Cardiac fibroblast (primary cell): ENCODE measurements at places on chromosomes 13 and 19.

GRCh38 chr13:51523082-51523518, 61.2 kb upstream of the WDFY2 start:
- DNase-seq = peak; percentile 79

DNA sequence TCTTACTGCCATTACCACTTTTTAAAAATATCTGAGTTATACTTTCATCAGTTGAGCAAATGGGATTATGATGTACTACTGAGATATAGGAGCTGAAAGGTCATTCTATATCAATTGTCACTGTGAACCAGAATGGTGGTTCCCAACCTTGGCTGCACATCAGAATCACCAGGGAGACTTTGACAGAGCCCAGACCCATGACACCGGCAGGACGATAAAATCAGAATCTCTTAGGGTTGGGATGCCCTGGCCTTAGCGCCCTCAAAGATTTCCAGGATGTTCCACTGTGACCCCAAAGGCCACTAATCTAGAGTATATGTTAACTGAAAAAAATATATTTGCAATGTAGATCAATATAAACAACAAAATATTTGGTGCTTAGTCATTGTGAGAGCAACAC, 355.1 kb downstream of the LIG4 start:
- DNase-seq = no peak

DNA sequence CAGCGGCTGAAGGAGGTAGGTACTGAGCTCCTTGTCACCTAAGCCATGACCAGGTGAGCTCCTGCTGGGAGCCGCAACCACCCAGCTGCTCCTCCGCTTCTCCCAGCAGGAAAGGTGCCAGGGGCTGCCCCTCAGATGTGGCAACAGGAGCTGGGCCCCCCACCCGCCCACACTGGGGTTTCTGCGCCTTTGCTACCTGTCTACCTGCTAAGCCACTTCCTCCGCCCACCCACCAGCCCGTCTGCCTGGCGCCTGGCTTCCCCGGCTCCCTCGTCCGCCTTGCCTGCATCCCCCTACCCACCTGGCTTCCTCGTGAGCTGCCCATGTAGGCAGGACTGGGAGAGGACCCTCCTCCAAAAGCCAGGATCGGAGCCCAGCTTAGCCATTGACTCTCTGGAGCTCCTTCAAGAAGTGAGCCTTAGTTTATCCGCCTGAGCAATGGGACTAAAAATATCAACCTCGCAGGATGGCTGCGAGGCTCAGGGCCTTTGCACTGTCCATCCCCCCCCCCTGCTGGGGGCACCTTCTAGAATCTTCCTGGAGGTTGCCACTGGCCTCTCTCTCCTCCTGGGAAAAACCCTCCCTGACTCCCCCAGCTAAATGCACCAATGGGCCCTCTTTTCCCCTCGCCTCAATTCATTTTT, 55.8 kb upstream of the KLF2 start:
- no peak for DNase-seq

DNA sequence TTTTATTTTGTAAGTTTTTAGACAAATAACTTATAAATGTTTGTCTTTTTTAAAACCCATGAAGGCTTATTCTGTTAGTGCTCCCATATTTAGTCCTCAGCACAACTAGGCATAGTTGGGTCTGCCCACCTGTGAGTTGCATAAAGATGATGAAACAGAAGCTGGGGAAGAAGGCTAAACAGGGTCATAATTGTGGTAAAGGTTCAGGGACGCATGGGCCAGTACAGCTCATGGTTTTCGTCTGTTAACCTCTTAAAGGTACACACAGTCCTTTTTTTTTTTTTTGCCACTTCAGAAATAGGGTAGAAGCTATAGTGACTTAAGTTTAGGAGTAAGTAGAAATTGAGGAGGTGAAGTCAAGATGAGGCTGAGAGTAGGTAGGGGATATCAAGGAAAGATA, 58.3 kb downstream of the TM9SF2 start:
- DNase-seq = no peak

- DNase-seq = peak; percentile 81
These were observed 12.3 kb upstream of the ZNF180 start for GRCh38 chr19:44512326-44513298.

- DNase-seq = no peak
These were observed 11.3 kb downstream of the DCAF15 start for GRCh38 chr19:13963603-13964105.

GRCh38 chr19:50759886-50760285, 10.4 kb upstream of the GPR32 start:
- peak; percentile 28 for DNase-seq

- DNase-seq = no peak
These were observed 5.9 kb downstream of the MTMR6 start for GRCh38 chr13:25281193-25281934.

DNA sequence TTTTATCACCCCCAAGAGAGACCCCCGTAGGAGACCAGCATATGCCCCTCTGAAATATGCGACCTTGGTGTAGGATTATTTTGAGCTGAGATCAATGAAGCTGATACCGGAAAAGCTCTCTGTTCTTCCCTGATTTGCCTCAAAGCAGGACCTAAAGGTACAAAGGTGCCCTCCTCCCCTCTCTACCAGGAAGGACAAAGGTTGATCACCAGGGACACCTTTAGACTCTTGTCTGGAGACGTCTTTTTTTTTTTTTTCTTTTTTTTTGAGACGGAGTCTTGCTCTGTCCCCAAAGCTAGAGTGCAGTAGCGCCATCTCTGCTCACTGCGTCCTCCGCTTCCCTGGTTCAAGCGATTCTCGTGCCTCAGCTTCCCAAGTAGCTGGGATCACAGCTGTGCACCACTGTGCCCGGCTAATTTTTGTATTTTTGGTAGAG, 792 bp upstream of the PEX11G start:
- no peak for DNase-seq

DNA sequence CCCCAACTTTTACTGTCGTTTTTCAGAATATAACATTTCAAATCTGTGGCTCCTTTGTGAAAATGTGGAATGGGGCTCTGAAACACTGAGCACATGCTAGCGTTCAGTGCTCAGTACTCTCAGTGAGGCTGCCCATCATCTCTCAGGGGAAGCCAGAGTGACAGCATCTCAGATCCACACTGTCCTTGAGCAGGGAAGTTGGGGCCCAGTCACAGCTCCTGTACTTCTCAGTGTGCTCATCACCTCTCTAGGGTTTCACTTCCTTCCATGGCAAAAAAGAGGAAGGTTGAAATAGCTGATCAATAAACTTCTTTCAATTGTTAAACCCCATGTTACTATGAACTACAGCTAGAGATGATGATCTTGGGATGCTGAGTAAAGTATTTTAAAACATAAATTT, 565.9 kb upstream of the SPRY2 start:
- no peak for DNase-seq

GRCh38 chr13:37274569-37275497, 169.4 kb upstream of the CSNK1A1L start:
- DNase-seq = no peak

- DNase-seq = no peak
These were observed 776.0 kb downstream of the DACH1 start for GRCh38 chr13:71090990-71091389.

GRCh38 chr13:97938706-97939475, 14.6 kb upstream of the IPO5 start:
- peak; percentile 66 for DNase-seq

DNA sequence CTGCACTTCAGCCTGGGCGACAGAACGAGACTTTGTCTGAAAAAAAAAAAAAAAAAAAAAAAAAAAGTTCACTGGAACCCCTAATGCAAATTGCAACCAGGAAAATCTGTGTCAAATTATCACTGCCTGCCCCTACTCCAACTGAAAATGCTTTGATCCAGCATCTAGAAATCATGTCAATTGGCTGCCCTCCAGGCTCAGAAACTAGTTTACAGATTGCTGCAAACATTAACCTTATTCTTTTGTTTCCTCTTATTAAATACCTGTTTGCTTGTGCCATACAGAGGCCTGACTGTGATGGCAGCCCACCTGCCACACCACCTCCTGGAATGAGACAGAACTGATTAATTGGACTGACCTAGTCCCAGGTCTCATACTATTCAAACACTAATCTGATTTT, 18.6 kb upstream of the AKT2 start:
- no peak for DNase-seq

GRCh38 chr13:82934000-82934399, 948.3 kb downstream of the SLITRK1 start:
- no peak for DNase-seq

- no peak for DNase-seq
These were observed 81.1 kb downstream of the TNFSF13B start for GRCh38 chr13:108350579-108350978.

DNA sequence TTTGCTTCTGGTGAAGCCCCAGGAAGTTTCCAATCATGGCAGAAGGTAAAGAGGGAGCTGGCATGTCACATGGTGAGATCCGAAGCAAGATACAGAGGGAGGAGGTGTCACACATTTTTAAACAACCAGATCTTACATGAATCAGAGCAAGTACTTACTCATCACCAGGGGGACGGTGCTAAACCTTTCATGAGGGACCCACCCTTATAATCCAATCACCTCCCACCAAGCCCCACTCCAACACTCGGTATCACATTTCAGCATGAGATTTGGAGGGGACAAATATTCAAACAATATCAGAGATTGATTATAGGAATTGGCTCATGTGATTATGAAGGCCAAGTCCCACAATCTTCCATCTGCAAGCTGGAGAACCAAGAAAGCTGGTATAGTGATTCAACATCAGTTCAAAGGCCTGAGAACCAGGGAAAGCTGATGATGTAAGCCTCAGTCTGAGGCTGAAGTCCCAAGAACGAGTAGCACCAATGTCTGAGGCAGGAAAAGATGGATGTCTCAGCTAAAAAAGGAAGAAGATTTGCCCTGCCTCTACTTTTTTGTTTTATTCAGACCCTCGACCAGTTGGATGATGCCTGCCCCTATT, 58.6 kb upstream of the WDFY2 start:
- DNase-seq = no peak

- DNase-seq = peak; percentile 49
These were observed 10.7 kb downstream of the IL17D start for GRCh38 chr13:20714161-20714560.

DNA sequence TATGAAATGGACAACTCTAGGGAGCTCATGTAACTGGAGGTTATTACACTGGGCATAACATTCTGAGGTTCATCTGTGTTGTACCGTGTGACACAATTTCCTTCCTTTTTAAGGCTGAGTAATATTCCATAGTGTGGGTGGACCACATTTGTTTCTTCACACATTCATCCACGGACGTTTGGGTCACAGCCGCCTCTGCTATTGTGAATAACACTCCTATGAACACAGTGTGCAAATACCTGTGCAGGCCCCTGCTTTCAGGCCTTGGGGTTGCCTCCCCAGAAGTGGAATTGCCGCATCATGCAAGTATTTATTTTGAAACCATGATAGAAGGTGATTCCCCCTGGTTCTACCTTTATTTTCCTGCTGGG, 63.4 kb upstream of the MCF2L start:
- DNase-seq = no peak

- DNase-seq = no peak
These were observed at the start of gene CEACAM21 for GRCh38 chr19:41575998-41576397. Gene CEACAM21 (plus strand): TSS chr19:41576166. CDS start chr19:41576275, 109 bp downstream.

- DNase-seq = no peak
These were observed 2.7 kb upstream of the RASA3 start for GRCh38 chr13:114134944-114135610.

DNA sequence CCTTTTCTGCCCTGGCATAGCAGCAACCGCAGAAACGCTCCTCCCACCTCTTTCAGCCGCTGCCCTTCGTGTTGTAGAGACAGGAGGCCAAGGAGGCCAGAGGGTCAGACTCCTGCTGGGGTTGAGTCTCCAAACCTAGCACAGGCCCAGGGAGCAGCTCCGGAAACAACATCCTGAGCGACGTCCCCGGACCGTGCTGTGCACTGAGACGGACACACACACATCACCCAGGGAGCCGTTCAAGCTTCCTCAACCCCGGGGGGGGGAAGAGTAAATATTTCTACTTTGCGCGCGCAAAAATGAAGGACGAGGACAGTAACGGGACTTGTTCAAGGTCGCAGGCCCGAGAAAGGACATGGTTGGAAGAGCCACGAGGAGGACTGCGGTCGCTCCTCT, 657 bp downstream of the ZNF550 start:
- DNase-seq = peak; percentile 23

DNA sequence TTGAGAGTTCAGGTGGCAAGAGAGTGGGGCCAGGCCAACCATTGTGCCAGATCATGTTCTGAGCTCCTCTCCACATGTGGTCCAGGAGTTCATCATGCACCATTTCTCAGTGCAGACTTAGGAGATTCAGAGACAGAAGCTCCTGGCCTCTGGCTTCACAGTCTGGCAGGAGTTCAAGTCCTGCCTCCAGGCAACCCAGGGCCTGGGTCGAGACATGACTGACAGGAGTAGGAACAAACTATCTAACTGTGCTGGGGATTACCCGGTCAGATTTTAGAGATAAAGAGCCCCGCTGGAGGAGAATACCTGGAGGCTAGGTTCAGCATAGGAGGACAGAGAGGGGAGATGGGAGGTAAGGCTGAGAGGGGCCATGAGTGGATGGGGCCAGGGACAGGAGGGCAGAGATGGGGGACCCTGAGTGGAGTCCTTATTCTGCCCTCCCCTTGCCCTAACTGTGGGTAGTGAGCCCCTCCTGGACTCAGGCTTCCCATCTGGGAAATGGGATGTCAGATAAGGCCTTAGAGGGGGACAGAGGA, 906 bp upstream of the CYP4F11 start:
- no peak for DNase-seq

GRCh38 chr19:485583-486236, 10.6 kb upstream of the MADCAM1 start:
- peak; percentile 67 for DNase-seq

- peak; percentile 44 for DNase-seq
These were observed 1709.2 kb upstream of the PCDH20 start for GRCh38 chr13:63124863-63125262.

- DNase-seq = peak; percentile 32
These were observed 109.2 kb downstream of the OLFM4 start for GRCh38 chr13:53137779-53138178.

DNA sequence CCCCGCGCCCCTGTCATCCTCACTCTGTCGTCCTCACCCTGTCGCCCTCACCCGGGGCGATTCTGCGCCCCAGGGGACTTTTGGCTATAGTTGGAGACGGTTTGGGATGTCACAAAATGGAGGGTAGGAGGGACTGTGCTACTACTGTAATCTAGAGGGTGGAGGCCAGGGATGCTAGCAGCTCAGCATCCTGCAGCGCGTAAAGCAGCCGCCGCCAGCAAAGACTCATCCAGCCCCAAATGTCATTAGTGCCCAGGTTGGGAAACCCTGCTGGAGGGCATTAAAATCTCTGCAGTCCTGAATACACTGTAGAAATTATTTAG, 362 bp downstream of the ZNF557 start:
- no peak for DNase-seq

- DNase-seq = no peak
These were observed 61.3 kb downstream of the TNFRSF19 start for GRCh38 chr13:23631311-23632047.

- no peak for DNase-seq
These were observed 44.9 kb downstream of the ZNF611 start for GRCh38 chr19:52689843-52690368.
